ENCODE measurements at places on chromosomes 7 and 10.

DNA sequence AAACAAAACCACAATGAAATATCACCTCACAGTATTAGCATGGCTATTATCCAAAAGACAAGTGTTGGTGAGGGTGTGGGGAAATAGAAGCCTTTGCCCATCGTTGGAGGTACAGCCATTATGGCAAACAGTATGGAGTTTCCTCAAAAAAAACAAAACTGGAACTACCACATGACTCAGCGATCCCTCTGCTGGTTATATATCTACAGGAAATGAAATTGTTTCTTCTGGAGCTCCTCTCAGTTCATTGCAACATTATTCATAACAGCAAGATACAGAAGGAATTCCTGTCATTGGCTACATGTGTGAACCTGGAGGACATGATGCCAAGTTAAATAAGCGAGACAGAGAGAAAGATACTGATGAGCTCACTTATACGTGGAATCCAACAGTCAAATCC lies 2.4 kb upstream of the UBE3C start:
- DNase-seq: peak; percentile 78

GRCh38 chr10:107834706-107835105 lies 670.2 kb upstream of the SORCS1 start:
- DNase-seq: no peak

GRCh38 chr7:83148776-83149175 lies 13.9 kb downstream of the PCLO start:
- DNase-seq: no peak

DNA sequence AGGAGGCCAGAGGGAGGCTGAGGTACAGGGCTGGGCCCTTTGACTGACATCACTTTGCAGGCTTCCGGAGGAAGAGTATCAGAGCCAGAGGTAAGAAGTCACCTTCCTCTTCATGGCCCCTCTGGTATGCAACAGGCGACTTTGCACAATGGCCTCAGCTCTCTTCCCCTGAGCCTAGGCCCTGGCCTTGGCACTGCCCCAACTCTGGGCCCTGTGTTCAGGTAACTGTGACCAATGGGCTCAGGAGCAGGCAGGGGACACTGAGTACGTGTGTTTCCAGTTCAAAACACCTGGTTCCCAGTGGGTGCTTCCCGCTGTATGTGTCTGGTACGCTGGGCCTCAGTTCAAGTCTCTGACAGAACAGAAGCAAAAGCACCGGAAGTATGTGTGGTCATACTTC lies 12.1 kb upstream of the PAX2 start:
- no peak for DNase-seq

DNA sequence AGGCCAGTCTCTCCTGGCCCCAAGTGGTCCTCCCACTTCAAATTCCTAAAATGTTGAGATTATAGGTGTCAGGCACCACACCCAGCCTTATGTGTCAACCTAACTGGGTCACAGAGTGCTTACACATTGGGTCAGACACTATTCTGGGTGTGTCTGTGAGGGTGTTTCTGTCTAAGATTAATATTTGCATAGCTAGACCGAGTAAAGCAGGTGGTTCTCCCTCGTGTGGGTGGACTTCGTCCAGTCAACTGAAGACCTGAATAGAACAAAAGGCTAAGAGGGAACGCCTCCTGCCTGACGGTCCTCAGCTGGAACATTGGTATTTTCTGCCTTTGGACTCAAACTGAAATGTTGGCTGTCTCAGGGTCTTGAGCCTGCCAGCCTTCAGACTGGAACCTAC lies 11.5 kb downstream of the PPIF start:
- DNase-seq: no peak

- peak; percentile 28 for DNase-seq
Observed at GRCh38 chr7:129298268-129298893, 73.6 kb downstream of the AHCYL2 start.

DNA sequence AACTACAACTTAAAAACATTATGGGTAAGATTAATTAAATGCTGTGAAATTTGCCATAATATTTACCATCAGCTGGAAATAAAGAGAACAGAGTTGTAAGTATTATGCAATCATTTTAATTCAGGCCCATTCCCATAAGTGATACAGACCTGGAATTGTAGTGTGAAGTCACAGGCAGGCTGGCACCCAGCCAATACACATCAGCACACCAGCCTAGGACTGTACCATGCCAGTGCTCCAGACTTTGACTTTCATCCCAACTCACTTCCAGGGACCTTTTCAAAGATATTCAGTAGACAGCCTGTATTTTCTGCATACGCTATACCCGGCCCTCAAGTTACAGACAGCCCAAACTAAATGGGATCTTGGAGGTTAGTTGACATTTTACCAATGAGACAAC lies 143.3 kb downstream of the TES start:
- no peak for DNase-seq

GRCh38 chr7:4706384-4707216 lies 24.5 kb downstream of the FOXK1 start:
- DNase-seq: peak; percentile 34

GRCh38 chr10:4373612-4374011 lies 452.4 kb upstream of the AKR1E2 start:
- no peak for DNase-seq

DNA sequence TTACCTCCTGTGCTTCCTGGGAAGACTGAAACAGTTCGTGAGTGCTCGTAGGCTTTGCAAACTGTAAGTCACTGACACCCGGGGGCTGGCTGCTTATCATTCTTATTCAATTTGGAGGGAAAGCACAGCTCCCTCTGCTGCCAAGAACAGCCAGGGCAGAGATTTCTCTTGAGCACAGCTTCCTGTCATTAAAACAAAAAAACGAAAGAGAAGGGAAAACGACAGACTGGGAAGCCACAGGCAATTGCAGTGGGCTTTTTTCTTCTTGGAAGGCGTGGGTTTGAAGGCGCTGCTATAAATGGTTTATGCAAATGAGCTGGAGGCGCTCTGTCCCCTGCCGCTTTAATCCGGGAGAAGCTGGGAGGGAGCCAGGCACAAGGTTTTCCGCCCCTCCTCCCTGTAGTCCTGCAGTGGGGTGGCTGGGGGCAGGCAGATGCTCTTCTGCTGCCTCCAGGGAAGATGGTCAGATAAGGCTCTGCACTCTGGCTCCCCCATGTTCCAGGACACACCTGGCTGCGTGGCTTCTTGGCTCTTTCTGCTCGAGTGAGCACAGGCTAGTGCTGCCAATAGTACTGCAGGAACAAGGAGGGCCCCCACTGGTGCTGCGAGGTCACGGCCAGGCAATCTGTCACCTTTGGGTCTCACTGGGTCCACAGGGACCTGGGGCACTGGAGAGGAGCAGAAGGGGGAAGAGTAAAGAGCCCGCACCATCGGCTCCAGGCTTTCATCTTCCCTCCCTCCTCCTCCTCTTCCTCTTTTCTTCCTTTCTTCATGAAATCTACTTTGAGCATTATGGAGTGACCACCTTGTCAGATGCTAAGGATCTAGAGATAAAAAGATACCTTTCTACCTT lies 49.5 kb downstream of the NEURL1 start:
- DNase-seq: peak; percentile 59

DNA sequence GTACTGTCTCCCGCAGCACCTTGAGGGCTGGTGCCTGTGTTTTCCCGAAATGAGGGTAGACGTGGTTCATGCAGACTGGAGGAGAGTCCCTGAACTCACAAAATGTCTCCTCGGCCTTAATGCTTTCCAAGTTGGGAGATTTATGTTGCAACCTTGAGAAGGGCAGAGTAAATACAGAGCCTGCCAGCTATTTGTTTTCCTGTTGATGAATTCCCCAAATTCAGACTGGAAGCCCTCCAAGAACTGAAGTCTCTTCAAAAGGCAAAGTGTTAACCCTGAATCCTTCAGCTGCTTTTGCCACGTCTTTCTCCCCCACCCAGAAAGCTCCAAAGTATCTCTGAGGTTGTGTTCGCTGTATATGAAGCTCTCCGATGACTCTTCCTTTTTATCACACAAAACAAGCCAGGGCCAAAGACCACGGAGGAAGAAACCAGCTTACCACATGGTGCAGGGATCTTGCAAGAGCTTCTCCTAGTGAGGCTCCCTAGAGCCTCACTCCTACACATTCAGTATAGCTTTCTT lies 254.7 kb upstream of the NFE2L3 start:
- DNase-seq: no peak

- DNase-seq: peak; percentile 30
Observed at GRCh38 chr10:930625-931325, 730 bp downstream of the LARP4B start.

DNA sequence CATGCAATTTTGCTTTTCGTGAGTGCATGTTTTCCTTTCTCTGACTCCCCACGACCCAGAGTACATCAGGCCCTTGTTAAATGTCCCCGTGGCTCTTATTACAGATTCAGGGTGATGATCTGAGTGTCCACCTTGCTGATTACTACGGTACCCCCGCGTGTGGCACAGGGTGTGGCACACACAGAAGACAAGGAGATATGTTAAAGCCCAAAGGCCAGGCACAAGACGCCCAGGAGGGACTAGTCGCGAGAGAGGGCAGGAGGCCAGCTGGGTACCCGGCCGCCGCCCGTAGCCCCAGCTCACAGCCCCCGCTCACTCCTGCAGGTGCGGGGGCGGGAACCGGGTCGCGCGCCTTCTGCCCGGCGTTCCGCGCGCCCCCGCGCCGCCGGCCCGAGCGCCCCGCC lies 281 bp upstream of the EXOC6 start:
- no peak for DNase-seq

DNA sequence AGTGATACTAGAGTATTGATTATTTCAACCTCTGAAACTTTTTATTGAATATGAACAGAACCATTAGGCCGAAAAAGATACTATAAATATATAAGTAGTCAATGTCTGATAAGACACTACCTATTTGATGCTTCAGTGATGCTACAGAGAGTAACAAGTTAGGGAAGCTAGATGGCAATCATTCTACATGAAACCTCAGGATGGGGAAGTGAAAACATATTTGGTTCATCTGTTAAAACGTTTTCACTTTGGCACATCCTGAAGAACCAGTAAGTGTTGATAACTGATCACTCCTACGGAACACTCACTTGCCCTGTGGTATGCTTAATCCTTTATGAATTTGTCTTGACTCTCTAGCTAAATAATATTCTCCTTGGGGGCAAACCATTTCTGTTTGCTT lies 1064.9 kb downstream of the NXPH1 start:
- no peak for DNase-seq

- no peak for DNase-seq
Observed at GRCh38 chr7:29192811-29193210, 1.8 kb upstream of the CHN2 start.

- no peak for DNase-seq
Observed at GRCh38 chr10:106147021-106147420, 1017.5 kb downstream of the SORCS1 start.

DNA sequence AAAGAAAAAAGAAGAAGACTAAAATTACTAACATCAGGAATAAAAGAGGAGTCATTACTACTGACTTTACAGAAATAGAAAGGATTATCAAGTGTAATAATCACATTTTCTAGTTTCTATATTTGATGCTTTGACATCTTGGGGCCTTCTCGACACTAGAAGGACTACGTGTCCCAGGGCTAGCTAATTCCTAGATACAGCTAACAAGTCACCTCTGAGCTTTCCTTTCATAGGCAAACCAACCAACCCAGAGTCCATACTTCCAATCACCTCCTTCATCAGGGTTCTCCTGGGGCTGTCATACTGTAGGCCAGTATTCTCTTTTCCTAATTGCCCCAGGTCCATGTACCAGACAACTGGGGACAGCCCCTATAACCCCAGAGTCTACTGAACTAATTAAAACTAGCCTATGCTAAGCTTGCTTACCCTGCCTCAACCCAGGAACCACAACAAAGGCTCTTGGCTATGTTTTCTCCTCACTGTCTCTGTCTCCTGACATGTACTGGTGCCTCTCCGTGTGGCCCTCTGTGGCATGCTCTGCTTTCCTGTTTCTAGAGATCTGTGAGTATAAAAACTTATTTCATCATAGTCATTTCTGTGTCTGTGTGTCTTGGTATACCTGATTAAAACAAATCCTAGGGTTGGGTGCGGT lies 6.7 kb upstream of the PARP12 start:
- DNase-seq: no peak

DNA sequence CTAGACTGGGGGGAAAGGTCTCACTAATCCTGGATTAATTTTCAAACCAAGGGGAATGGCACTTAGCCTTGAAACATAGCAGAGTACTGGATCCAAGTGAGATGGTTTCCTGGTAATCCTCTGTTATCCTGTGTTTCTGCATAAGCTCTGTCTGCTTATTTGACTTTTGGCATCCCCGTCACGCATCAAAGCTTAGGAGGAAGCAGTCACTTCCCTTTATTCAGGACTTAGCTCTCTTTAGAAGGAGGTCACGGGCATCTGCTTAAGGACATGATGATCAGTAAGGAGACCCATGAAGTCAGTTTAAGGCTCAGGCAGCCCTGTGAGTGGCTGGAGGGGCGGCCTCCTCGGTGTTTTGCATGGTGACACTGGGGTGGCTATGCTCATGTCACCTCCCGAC lies 30.0 kb downstream of the TSPAN15 start:
- DNase-seq: no peak

DNA sequence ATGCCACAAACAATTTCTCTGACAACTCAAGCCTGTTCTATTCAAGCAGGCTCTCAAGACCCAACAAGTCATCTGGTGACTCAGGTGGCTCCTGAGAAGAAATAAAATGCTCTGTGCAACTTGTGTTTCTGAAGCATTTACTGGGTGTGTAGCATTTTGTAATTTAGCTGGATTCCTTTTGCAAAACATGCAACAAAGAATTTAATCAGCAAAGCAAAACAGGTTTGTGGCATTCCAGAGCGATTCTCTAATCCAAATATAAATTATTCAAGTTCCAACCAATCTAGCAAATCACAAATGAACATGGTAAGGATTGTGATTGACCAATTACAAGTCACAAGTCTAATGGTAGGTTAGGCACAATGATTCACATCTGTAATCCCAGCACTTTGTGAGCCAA lies 39.8 kb upstream of the C10orf67 start:
- DNase-seq: no peak

- peak; percentile 86 for DNase-seq
Observed at GRCh38 chr7:129295015-129295423, 70.2 kb downstream of the AHCYL2 start.

DNA sequence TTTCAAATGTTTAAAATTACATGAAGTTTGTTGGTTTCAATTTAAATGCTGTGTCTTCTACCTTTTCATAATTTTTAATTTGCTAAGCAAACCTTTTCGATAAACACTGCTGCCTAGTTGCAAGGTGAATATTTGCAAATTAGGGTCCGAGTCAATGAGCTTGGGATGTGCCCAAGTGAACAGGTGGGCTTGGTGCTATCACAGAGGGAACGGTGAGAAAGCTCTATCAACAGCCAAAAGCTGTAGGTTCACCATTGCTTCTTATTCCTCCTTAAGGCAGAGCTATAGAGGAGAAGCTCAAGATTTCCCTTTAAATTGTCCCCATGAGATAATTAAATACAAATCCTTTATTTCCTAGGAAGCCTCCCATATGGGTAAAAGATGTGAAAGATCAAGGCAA lies 245.3 kb upstream of the CELF2 start:
- no peak for DNase-seq

DNA sequence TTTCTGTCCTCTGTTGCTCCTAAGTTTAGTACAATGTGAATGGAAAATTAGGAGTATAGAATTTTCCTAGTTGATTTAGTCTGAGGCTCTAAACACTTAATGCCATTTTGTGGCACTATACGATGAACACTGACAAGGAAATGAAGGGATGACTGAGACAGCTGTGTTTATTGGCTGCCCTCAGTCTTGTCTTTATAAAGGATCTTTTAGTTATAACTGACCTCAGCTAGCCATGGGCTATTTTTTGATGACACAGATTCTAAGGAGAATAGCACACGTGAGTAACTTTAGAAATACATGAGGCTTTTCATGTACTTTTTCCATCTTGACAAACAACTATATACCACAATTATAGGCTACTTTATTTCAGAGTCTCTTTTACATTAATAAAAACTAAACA lies 113.7 kb downstream of the PRKG1 start:
- no peak for DNase-seq

GRCh38 chr7:132142006-132142405 lies 434.3 kb downstream of the PLXNA4 start:
- DNase-seq: no peak

GRCh38 chr7:13257661-13258060 lies 570.2 kb downstream of the ARL4A start:
- peak; percentile 46 for DNase-seq
